Occipital lobe (tissue), 3 donors: ENCODE measurements at places on chromosomes 11 and 22. TPM values are rescaled to one million over a fixed set of nuclear protein-coding genes. Genes with fewer than 3 reads are reported as not detected.

DNA sequence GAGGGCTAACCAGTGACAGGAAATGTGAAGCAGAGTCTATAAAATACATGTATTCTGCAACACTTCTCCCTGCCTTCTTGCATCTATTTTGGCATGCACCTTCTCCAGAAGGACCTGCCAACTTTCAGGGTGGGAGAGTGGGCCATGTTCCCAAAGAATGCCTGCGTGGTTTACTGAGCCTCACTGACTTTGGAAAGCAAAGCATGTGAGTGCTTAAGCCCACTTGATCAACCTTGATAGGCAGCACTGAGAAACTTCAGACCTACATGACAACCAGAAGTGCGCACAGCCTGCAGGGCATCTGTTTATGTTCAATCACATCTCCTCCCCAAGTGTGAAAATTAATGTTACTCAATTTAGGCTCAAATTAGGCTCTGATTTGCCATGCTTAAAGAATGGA is 69.2 kb downstream of the AMOTL1 start:
- DNase-seq, result no peak

Gene ARFGAP2
- 110 TPM for total RNA-seq

DNA sequence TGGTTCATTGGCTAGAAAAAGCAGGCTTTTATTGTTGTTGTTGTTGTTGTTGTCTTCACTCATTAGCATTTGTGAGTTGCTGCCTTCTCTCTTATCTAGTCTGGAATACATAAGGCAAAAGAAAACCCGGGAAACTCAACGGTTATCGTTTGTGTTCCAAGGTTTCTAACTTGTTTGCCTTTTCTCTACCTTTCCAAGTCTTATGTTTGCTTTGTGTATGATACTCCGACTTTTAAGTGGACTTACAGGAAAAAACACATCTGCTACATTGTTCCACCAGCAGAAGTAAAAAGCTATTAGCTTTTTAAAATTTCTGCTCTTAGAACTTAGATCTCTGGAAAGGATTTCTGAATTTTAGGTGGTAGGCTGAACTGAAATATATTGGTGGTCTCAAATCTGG is 27.0 kb upstream of the HIKESHI start:
- DNase-seq, result no peak

- DNase-seq, result no peak
These were observed 17.5 kb upstream of the SMIM38 start for GRCh38 chr11:69138265-69138664.

GRCh38 chr11:90809581-90809980 is 586.7 kb upstream of the CHORDC1 start:
- no peak for DNase-seq

GRCh38 chr11:115459563-115459962 is 44.7 kb downstream of the CADM1 start:
- DNase-seq, result no peak

DNA sequence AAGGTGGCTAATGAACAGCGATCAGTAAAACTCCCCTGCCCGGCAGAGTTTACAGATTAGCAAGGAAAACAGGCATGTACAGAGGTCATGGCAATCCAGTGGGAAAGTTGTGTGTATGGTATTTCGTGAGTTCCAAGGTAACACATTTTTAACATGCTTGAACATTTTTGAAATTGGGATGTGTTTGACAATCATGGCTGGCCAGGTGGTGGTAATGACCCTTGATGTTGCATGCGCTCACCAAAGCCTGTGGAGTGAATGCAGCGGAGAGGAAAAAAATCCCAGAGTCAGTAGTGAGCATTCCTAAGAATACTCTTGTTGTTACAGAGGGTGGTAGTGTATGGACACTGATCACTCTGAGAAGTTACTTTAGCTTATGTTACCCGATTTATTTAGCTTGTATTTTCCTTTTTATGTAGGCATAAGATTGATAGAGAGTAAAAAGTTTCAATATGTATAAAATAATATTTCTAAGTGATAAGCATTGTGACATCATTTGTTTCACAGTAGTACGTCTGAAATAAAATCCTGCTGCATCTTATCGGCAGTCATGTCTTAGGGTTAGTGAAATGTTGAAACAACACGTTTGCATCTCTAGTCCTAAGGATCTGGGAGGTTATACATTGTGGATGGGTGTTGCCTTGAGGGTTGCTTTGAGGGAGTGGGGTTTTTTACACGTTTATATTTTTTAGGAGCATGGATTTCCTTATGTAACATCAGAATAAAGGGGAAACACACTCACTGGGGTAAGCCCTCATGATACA is 8.7 kb downstream of the TEAD1 start:
- DNase-seq, result no peak

Gene HTR3B
- total RNA-seq, result 0.31 TPM

DNA sequence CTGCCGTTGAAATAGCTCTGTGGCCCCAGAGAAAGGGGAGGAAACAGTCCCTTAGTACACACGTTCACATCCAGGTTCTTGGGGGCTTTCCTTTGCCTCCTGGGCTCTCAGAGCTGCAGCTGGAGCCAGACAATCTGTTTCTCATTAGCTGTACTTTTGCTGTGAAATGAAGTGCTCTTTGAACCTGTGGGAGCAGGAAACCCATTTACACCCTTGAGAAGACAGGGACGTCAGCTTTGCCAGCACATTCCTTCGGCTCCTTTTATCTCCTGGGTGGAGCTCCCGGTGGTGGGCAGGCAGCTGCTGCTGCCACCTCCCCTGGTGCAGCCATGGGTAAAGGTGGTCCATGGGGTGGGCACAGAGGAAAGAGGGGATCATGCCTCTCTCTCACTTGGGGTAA is 80.6 kb upstream of the TIMP3 start:
- DNase-seq, result no peak

Gene MS4A6E
- total RNA-seq, result not detected

DNA sequence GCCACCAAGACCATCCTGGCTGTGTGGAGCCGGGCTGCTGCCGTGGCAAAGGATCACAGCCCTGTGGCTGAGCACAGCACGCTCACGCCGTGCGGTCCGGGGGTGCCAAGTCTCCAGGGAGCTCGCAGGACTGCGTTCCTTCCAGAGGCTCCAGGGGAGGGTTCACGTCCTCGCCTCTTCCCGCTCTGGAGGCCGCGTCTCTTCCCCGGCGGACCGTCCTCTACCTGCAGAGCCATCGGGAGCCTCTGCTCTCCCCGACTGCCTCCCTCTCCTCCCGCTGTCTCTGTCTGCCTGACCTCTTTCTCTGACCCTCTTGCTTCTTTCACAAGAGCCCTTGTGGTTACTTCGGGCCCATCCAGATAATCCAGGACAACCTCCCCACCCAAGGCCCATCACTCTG is 11.4 kb upstream of the MUC5AC start:
- no peak for DNase-seq

Gene SCGB1C1
- total RNA-seq, result not detected

Gene CALCA
- total RNA-seq, result not detected

GRCh38 chr22:42283278-42284201 is 13.1 kb upstream of the TCF20 start:
- DNase-seq, result no peak

- peak; percentile 19 for DNase-seq
These were observed 19.7 kb upstream of the APOL3 start for GRCh38 chr22:36180038-36180880.

GRCh38 chr22:25829808-25830777 is 88.1 kb downstream of the MYO18B start:
- DNase-seq, result no peak
